ENCODE measurements at places on chromosomes 2 and 18.

DNA sequence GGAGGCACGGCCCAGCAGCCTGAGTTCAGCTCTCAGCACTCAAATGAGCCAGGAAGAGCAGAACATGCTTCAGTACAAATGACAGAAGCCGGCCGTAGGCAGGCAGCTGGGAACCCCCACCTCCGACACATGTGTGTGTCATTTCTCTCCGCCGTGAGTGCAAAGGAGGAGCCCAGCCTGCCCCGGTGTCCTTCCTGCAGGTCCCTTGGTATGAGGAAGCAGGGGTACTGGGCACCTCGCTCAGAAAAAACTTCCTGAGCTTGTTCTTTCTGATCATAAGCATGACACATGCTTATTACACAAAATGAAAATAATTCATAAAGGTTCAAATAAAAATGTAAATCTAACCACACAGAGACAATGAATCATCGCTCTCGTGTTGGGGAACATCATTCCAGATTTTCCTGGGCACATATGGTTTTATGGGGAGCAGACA, 35.3 kb downstream of the KCNF1 start:
- DNase-seq = no peak

GRCh38 chr18:26502823-26503222, 45.5 kb downstream of the KCTD1 start:
- no peak for DNase-seq

DNA sequence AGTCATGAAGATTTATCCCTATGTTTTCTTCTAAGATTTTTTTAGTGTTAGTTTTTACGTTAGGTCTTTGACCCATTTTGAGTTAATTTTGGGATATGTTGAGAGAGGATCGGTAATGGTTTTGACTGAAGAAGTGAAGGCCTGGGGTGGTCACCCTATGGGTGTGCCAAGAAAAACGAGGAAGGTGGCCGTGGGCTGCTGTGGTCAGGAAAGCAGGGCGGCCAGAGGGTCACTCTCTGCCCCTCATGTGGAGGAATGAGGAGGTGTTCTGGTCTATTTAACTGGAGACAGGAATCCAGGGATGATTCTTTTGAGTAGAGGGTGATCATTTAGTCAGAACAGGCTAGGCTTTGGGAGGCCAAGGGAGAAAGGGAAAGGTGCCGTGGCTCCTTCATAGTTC, 50.7 kb downstream of the MYO7B start:
- peak; percentile 12 for DNase-seq

GRCh38 chr2:37708146-37708545, 36.7 kb upstream of the CDC42EP3 start:
- DNase-seq = no peak

- DNase-seq = no peak
Observed at GRCh38 chr2:66915237-66915636, 480.3 kb downstream of the MEIS1 start.

DNA sequence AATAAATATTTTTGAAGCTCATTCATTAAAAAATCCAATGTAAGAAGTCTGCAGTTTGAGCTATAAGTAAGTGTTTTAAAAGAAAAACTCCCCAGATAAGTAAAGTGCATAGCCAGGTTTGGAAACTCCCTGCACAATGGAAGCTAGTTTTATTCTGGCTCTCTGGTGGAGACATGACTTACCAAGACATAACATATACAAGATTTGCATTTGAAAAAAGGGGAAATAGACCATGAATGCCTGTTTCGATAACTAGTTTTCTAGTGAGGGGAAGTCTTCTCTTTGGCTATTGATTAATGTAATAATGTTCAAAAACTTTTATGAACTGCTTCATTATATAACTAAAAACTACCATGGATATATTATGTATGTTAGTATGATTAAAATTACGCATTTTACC, 435.2 kb downstream of the ARHGAP15 start:
- DNase-seq = no peak

DNA sequence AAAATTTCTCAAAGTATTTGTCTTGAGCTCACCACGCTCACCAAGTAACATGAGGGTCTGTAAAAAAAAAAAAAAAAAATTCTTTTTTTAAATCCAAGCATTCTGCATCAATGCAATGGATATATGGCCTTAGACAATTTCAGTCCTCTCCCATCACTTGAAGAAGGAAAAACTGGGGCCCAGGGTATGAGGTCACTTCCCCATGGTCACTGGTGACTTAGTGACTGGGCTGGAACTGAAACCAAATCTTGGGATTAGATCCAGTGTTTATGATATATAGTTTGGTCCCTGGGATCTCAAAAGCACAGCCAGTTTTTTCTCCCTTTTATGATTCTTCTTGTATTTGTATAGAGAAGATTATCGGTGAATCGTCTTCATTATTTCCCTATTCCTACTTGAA, 477.9 kb upstream of the TNP1 start:
- no peak for DNase-seq

DNA sequence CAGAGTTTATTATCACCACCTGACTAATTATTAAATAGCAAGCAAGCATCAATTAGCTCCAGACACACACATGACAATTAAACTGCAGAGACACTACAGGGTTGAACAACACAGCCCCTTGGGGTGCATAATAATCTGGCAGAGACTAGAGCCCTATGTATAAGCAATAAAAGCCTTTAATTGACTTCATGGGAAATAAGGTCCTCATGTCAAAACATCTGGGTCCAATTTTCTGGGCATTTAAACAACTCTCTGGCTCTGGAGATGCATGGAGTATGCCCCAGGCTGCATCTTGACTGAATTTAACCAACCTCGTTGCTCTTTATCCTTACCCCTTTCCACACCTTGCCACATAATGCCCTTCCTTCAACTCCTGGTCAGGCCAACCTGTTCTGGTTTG, 270.7 kb upstream of the THUMPD2 start:
- DNase-seq = no peak

DNA sequence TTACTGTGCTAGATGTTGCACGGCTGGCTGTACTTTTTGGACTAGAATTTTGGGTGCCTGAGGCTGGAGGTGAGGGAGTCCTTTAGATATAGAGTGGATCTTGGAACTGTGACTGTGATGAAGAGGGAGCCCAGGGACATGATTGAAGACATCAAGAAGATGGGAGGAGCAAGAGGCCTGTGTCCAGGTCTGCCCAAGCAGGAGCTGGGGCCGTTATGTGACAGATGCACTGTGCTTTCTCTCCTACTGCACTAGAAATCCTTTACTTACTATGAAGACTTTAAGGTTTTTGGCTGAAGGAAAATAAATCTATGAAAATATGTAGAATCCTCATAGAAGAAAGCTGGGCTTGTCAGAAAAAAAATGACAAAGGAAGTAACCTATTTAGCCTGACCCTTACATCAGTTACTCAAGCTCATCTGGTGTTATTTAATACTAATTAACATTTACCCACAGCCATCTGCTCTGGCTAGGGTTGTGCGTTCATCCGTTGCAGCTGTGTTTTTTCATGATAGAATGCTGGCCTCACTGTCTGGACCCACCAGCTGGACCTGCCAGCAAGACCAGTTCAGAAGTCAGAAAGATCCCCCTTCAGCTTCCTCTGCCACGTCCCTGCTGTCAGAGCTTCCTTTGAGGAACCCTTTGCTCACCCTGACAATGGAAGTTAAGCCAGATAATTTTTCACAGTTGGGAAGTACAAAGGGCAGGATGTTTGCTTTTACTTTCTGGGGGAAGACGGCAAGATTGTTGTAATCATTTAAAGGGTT, 16.7 kb downstream of the TSN start:
- peak; percentile 48 for DNase-seq

DNA sequence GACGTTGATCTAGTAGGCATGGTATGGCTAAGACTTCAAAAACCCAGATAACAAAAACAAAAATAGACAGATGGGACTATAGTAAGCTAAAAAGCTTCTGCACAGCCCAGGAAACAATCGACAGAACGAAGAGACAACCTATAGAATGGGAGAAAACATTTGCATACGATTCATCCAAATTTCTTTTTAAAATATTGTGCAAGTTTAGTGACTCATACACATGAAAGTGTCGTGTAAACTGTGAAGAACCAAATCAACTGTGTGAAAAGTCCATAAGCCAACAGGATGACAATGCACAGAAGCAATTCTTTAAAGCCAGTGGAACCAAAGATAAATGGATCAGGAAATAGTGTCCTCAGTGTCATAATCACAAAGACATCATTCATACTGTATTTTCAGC, 671.1 kb downstream of the RNF144A start:
- no peak for DNase-seq

GRCh38 chr2:1341404-1342120, 71.7 kb upstream of the TPO start:
- no peak for DNase-seq

DNA sequence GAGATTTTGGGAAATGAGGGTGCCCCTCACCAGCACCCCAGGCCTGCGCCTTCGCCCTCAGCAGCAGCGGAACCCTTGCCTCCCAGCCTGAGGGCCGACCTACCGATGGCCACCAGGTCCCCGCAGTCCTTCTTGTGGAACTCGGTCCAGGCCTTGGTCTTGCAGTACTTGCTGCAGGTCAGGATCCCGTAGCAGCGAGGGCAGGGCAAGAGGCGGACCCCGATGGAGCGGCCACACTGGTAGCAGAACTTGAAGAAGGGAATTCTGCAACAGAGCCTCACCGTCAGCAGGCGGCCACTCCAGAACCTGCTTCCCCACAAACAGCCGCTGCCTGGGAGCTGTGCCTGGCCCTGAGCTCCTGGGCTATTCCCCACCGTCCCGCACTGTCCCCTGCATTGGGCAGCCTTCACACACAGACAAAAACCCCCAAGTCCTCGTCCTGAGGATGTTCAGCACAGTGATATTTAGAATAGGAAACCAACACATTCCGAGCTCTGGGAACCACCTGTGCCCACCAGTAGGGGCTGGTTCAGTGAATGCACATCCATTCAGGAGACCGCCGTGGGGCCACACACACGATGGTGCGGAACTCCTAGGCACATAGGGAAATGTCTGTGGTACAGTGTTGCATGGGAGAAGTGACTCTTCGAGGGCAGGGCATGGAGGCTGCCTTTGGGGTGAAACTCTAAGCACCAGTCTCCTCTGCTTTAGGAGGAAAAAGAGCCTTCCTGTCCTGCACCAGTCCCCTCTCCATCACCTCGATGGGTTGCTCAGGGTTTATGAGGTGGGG, 45.6 kb downstream of the GPC1 start:
- no peak for DNase-seq

- DNase-seq = no peak
Observed at GRCh38 chr18:63997606-63998005, 27.7 kb downstream of the SERPINB8 start.

DNA sequence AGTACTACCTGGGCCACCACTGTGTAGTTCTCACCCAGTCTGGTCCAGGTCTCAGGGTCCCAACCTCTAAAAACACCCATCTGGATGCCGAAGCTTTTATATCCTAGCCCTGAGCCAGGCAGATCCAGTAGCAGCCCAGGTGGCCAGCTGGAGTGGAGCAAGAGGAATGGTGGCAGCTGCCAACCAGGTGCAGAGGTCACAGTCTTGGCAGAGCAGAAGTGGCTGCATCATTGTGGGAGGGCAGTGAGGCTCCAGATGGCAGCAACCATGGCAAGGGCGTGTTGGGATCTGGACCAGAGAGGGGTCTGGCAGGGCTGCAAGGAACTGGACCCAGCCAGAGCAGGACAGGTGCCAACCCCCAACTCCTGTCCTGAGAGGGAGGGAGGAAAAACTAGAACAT, 72.2 kb upstream of the AGAP1 start:
- no peak for DNase-seq

DNA sequence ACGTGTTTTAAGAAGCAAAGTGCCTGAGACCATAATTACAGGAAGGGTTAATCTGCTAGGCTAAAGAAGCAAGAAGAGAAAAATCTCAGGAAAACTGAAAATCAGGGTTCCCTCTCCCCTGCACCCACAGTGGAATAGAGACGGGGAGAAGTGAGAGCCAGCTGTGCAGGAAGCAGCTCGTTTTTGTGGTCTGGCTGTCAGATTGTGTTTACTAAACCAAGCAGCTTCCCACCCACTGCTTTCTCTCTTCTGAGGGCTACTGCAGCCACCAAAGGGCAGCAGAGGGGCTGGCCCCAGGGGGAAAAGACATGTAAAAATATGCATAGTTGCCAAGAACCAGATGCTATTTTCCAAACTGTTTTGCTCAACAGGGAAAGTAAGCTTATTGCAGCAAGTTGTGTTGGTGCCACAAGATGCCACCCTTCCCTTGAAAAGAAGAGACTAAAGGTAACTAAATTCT, 72.6 kb upstream of the THUMPD2 start:
- no peak for DNase-seq

- DNase-seq = no peak
Observed at GRCh38 chr2:191066919-191067233, 52.9 kb upstream of the STAT1 start.

DNA sequence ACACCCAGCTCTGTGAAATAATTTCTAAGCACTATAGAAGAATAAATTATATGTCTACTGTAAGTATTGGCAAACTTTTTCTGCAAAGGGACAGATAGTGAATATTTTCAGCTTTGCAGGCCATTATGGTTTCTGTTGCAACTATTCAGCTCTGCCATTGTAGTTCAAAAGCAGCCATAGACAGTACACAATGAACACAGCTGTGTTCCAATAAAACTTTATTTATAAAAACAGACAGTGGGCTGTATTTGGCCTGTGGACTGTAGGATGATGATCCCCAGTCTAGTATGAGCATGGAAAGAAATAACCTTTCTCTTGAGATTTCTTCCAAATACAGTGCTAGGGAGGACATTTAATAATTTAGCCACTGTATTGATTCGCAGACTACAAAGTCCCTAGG, 35.2 kb upstream of the THOC1 start:
- no peak for DNase-seq

- no peak for DNase-seq
Observed at GRCh38 chr2:220455351-220455990, 828.0 kb downstream of the SLC4A3 start.

DNA sequence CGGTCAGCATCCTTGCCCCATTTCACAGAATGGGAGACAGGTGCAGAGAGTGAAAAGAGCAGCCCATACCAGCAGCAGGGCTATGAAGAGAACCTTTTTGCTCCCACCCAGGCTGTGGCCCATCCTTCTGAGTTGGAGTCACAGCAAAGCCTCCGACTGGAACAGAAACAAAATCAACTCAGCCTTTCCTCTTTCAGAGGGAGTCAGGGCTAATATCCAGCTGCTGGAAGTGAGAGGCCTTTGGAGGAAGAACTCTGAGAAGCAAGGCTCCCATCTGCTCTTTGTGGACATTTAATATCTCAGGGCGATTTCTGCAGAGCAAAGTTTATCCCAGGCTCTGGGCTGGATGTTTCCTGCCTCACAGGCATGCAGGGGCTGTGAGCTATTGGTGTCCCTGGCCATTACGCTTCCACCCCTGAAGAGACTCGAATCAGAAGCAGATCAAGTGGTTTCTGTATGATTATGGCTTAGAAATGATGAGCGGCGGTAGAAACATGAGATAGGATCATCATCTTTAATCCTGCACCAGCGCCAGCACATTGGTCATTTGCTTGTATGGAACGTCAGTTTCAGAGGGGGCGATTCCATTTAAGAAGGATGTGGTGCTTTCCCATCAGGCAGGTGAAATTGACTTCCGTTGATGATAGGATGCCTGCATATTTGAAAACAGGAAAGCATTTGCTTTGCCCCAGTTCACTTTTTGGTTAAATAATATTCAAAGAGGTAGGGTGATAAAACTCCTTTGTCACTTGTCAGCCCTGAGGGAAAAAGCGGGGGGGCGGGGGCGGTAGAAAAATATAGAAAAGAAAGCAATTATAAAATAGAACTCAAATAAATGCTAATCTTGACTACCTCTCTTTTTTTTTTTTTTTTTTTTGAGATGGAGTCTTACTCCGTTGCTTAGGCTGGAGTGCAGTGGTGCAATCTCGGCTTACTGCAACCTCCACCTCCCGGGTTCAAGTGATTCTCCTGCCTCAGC, 152.4 kb downstream of the LRRC30 start:
- no peak for DNase-seq

Measured in right forelimb (tissue), 1 donor.